ENCODE measurements at places on chromosomes 3 and 15. TPM values are rescaled to one million over a fixed set of nuclear protein-coding genes. Genes with fewer than 3 reads are reported as not detected.
A peak's percentile ranks its signal among the peaks of the same experiment; 100 is the strongest.

DNA sequence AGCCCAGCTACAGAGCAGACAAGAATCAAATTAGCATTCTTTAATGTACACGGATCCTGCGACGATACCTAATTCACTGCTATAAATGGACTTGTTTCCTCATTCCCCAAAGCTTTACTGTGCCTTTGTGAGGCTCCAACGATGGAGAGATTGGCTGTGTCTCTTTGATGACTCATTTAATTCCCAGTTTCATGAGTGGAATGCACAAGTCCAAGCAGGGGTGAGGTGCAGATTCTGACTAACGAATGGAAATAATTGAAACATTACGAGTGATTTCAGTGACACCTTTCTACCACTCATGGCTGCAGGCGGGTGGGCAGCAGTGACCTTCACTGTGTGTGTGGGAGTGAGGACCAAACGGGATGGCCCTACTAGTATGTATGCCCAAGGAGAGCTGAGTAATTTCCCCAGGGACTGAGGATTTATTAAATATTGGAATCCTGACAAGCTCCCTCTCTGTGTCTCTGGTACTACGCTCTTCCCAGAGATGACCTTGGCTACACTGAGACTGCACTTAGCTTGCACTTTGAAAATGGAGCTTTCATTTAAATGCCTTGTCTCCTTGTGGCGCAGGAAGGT is 156.7 kb downstream of the CACNA2D3 start:
- DNase-seq: no peak

DNA sequence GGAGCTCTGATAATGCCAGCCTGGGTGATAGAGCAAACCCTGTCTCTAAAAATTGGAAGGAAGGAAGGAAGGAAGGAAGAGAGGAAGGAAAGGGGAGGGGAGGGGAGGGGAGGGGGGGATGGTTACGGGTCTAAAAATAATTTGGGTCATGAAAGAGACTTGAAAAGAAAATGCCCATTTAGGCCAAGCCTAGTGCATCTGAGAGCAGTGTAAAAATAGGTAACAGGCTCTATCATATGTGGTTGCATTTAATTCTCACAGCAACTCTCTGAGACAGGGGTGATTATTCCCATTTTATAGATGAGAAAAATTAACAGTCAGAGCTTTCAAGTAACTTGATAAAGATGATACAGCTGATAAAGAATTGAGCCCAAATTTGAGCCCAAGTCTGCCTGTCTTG is 3.6 kb upstream of the ECE2 start:
- DNase-seq: no peak

DNA sequence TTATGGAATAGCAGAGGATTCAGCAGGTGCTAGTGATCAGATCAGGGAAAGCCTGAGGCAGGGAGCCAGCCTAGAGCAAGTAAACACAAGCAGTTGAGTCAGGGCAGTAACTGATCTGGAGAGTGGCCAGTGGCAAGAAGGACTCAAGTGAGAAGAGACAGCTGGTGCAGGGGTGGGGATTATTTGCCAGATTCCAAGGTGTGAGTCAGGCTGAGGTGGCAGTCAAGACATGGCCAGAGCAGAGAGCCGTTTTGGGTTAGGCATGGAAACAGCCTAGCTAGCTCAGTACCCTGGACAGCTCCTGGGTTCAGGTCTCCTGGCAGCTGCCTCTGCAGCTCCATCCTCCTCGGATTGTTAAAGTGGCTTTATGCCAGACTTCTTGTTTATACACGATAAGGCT is 281.9 kb upstream of the ONECUT1 start:
- peak; percentile 69 for DNase-seq

DNA sequence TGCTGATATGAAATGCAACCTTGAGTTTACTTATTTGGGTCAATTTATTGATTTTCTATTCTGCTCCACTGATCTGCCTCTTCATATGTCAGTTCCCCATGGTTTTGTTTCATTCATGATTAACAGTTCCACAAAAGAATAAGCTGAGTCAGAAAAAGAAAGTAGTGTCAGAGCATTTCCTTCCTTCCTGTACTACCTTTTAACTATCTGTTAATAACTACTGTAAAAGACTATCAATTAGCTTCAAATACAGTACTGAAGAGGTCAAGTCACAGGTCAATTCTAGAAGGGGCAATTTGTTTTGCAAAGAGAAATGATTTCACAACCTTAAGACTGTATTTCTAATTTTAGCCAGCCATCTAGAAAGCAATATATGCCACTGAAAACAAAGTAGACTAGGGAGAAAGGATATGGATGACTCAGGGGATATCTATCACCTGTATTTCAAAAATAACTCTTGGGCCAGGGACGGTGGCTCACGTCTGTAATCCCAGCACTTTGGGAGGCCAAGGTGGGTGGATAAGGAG is 129.5 kb downstream of the TFDP2 start:
- no peak for DNase-seq

GRCh38 chr3:180332608-180333007 is 269.4 kb upstream of the TTC14 start:
- no peak for DNase-seq

DNA sequence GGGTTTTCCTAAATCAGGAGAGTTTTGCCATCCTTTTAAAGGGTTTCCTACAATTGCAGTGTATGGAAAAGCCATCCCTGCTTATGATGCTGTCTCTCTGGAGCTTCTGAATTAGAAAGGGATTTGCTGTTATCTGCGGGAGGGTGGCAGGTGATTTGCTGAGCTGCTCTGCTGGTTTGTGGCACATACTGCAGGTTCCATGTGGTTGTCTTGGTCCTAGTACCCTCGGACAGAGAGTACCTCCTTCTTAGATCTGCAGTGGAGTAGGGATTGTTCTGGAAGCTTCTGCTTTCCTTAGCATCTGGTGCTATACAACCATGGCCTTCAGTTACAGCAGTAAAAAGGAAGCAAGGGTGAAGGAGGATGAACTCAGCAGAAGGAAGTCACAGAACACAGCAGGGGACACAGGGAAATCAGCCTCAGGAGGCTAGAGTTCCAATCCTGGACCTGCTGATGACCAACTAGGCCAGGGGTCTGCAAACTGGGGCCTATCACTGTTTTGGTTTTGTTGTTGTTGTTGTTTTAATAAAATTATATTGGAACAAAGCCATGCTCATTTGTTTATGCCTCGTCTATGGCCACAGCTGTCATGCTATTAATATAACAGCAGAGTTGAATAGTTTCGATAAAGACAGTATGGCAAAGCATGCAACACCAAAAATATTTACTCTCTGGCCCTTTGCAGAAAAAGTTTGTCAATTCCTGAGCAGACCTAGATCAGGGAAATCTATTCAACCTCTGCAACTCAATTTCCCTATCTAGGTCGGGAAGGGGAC is 39.5 kb downstream of the STARD5 start:
- peak; percentile 37 for DNase-seq

DNA sequence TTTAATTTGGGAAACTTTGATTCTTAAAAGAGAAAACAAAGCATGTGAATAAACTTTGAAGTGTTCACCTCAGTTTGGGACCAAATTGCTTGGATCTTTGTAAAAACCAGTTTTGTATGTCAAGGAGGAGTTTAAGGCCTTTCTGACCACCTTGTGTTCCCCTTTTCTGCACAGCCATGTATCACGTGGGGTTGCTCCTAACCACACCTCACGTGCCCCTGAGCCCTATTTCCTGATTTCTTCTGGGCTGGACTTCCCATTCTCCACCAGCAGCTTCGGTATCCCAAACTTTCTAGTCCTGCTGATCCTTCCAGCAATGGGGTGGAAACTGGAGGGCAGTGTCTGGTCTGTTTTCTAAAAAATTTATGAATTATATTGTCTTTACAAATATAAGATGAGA is 76.4 kb upstream of the STT3B start:
- DNase-seq: no peak

- no peak for DNase-seq
Measured at GRCh38 chr15:99070208-99070607, 34.7 kb upstream of the SYNM start.

- no peak for DNase-seq
Measured at GRCh38 chr3:119555309-119555735, 4.1 kb downstream of the CD80 start.

DNA sequence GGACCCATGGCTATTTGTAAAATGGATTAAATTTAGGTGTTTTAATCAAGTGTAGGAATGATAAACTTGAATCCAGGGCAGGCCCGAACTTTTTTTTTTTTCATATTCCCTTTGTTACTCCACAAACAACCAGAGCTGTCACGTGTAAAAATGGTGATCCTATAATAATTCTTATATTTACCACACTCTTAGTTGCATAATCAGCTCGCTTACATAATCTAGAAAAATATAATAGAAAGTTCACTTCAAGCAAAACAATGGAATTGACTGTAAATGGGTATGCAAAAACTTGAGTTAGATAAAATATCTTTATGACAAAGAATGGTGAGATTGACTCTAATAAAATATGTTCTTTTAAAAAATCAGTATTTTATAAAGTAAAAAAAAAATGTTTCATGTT is 2.1 kb upstream of the PAQR9 start:
- no peak for DNase-seq

GRCh38 chr3:73536336-73536895 is 88.3 kb downstream of the PDZRN3 start:
- DNase-seq: no peak

DNA sequence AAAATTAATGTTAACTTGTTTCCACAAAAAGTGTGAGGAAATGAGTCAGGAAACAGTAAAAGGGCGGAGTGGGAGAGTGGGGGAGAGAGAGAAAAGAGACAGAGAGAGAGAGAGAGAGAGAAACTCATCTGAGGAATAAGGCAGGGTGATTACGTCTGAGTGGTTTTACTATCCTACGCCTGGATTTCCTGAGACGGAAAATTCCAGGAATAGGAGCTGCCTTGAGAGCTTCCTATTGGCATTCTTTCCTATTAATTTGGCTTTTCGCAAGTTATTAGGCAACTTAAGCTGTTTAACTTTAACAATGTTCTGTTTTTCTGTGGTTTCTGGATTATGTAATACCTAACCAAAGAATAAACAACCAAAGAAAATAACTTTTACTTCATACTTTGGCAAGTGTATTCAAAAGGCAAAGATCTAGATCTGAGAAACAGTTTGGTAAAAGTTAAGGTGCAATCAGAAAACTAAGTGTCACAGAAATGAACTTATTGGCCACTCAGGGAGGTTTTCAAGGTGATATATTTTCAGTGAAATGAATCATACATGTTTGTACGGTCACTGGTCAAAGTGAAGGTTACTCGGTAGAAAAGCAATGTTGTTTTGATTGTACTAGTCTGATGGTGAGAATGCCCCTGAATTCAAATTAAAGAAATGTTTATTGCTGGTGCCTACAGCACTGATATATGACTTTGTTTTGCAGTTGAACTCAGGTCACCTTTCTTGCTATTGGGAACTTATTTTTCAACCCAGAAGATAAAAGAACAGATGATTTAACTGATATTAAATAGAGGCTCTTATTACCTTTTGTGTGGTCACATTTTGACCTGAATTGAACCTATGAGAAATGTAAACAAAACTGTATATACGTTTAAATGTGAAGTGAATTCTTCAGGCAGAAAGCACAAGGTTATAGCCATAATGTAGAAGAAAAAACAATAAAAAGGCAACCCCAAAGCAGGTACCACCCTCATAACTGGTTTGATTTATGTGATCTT is 39.9 kb upstream of the TNFSF10 start:
- no peak for DNase-seq

DNA sequence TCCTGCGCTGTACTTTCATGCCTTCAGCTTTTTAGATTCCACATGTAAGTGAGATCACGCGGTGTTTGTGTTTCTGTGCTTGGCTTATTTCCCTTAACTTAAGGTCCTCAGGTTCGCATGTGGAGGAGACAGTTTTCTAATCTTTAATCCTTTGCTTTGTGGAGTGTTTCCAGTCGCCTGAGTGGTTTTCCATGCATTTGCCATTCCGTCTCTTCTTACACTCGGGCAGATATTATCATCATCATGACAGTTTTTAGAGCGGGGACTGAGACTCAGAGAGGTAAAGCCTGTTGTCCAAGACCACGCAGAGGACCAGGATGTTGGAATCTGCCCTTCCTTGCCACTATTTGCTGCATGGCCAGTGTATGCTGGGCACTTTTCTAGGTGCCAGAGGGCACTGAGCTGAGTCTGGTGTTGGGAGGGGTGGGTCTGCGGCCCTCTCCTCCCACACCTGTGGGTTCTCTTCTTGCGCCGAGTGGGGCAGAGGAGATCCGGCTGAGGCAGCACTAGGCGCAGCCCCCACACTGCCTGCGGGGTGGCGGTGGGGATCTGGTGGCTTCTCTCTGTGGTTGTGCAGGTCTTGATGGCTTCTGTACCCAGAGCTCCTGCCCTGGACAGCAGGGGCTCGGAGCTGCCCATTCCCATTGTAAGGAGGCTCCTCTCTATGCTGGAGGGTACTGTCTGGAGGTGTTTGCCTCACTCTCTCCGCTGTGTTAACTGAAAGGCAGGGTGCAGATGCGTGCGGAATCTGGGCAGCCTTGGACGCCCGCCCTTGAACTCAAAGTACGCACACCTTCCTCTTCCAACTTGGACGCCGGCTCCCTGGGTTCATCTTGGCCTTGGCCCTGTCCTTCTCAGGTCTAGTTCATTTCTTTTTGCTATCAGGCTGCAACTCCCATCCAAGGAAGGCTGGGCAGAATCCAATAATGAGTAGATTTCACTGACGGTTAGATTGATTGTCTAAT is 156.0 kb upstream of the RGMA start:
- peak; percentile 38 for DNase-seq

Gene MME
- total RNA-seq: 66.3 TPM

Gene CAND2
- total RNA-seq: 7.2 TPM

Gene FURIN
- 281 TPM for total RNA-seq

Gene CKMT1A
- not detected for total RNA-seq

Gene ARHGEF26
- total RNA-seq: 26.3 TPM

Gene FSIP1
- not detected for total RNA-seq

Gene GASK1A
- 19.9 TPM for total RNA-seq

Gene CD80
- total RNA-seq: 0.23 TPM

Gene SLC24A5
- not detected for total RNA-seq

Data from left lobe of liver (tissue), 2 donors.